Mesenchymal stem cell (in vitro differentiated cells and primary cell): ENCODE measurements at places on chromosomes 1 and 21.

DNA sequence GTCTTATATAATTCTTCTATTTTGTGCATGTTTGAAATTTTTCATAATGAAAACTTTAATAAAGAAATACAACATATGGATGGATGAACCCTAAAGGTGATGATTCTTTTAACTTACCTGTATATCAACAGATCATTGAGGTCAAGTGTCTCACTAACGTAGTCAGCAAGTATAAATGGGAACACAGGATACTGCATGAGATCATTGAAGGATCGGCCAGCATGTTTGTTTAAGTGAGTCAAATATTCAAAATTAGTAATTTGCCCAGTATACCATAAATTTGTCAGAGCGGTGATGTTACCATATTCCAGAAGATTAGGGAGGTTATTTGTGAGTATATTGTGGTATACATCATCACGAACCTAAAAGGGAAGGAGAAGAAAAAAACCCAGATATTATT, 71.0 kb upstream of the GNG4 start:
- DNase-seq = no peak

DNA sequence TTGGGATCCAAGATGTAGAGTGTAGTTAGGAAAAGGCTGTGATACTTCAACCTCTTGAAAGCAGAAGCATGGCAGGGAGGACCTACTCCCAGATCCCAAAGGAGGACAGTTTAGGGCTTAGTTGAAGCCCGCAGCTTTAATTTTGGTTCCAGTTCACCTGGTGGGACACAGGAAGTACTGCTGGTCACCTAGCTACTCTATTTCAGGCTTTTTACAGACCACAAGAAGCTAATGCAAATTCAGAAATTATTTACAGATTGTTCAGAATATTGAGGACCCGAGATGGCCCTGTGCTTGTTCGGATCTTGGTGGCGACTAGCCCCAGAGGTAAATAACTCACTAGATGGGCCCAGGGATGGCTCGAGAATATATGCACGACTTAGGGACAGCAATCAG, 6.4 kb upstream of the SMCP start:
- DNase-seq = no peak

- peak; percentile 0 for DNase-seq
These were observed 84.5 kb upstream of the ST6GALNAC5 start for GRCh38 chr1:76782809-76783208.

DNA sequence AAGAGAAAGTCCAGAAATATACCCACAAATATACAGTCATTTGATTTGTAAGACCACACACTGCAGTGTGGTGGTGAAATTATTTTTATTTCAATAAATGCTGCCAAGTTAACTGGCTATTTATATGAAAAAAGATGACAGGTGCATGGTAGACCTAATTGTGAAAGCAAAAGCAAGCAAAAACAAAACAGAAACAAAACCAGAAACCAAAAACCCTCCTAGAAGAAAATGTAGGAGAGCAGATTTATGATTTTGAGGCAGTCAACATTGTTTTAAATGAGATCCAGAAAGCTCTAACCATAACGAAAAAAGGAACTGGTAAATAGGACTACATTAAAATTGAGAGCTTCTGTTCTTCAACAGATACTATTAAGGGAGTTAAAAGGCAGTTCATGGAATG, 303.6 kb downstream of the PRDM2 start:
- DNase-seq = no peak

- DNase-seq = no peak
These were observed 2.2 kb downstream of the APP start for GRCh38 chr21:26168371-26168770.

DNA sequence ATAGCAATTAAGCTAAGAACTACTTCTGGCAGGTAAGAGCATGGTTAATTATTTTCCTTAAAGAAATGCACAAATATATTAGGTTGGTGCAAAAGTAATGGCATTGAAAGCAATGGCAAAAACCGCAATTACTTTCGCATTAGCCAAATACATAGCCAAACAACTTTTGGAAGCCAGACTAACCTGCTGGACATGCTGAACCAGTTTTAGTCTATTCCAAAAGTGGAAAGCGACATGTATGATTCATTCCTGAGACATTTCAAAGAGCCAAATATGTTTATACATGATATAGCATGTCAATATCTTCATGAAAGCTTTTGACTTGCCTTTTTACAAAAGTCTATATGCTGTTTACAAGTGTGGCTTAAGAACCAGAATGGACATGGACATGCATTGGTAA, 23.4 kb upstream of the DR1 start:
- no peak for DNase-seq

DNA sequence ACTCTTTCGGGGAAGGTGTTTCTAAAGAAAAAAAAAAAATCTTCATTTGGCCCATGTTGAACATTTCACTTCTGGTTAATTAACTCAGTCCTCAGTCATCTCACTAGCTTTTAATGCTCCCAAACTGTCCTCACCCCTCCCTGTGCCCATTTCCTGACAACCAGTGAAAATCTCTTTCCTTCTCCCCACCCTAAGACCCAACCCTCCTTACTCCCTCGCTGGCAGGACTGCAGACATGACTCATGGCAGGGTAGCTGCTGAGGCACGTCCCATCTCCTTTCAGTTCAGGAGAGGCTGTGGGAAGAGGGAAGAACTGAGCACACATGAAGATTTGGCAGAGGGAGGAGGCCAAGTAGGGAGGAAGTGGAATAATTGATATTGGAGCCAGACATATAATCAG, 12.6 kb downstream of the PKP1 start:
- DNase-seq = no peak

DNA sequence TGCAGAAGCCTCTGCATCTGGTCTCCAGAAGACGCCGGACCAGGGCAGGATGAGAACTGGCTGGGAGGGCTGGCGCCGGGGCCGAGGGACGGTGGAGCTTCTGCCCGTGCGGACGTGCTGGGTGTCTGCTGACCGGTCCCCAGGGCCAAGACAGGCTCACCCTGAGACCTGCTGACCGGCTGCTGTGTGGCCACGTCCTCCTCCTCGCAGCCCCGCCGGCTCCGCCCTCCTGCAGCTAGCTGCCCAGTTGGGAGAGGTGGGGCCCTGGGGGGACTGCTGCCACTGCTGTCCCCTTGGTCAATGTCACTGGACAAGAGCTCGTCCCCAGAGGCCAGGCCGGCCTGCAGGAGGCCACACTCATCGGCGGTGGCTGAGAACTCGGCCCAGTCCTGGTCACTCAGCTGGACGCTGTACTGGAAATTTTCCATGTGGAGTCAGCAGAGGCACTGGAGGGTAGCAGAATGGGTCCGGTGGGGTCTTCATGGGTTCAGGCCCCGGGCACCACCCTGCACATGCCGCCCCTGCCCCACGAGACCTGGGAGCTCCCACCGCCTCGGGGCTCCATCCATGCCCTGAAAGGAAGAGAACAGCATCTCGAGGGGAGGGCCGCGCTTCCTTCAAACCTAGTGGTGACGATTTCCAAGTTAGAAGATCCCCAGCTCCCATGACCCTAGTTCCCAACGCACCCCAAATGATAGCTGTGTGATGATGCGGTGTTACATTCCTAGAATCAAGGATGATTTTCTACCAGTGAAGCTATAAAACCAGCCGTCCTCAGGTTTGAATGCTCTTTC, 1.1 kb downstream of the PERM1 start:
- DNase-seq = no peak
